B cell (primary cell): ENCODE measurements at places on chromosomes 2 and 18.

DNA sequence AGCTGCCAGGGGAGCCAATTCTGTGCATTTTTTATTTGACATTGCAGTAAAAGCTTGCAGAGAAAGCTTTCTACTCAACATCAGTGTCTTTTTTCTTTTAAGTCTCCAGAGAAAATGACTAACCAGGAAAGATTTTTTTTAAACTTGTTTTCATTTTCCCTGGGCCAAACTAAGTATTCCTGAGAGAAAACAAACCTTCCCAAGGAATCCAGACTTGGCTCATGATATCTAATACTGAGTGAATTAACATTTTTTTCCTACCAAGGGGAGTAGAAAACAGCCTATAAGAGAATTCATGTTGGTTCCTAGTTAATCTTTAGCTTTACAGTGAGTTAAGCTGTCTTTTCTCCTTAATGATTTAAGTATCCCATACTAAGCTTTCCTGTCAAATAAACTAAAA, 46.7 kb downstream of the DAPL1 start:
- DNase-seq, result no peak

DNA sequence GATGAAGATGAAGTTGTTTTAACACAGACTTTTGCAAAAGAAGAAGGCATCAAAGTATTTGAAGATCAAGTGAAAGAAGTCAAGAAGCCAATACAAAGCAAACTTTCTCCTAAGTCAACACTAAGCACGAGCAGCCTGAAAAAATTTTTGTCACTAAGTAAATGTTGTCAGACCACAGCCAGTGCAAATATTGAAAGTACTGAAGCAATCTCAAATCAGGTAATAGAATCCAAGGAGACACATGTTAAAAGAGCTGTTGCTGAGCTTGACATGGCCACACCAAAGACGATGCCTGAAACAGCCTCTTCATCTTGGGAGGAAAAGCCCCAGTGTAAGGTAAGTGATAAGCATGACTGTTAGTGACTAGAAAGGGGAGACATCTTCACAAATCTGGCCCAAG, 75.1 kb downstream of the FSIP2 start:
- no peak for DNase-seq

DNA sequence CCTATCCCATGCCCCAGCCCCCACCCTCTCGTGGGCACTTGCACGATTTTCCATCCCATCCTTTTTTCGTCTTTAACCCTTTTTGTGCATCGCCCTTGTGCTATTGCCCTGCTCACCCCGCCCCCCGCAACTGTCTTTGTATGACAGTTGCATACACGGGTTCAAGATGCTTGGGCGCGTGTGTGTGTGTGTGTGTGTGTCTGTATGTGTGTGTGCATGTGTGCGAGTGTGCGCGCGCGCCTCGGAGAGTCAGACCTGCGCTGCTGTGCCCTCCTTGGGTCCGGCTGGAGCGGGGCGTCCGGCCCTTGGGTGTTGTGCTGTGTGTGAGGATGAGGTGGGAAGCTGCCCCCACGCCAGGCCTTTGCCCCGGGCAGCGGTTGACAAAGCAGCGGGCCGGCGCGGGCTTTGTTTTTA, 230.7 kb downstream of the HAUS1 start:
- no peak for DNase-seq

- peak; percentile 91 for DNase-seq
These were observed 55.1 kb upstream of the MAP4K3 start for GRCh38 chr2:39492095-39492590.

DNA sequence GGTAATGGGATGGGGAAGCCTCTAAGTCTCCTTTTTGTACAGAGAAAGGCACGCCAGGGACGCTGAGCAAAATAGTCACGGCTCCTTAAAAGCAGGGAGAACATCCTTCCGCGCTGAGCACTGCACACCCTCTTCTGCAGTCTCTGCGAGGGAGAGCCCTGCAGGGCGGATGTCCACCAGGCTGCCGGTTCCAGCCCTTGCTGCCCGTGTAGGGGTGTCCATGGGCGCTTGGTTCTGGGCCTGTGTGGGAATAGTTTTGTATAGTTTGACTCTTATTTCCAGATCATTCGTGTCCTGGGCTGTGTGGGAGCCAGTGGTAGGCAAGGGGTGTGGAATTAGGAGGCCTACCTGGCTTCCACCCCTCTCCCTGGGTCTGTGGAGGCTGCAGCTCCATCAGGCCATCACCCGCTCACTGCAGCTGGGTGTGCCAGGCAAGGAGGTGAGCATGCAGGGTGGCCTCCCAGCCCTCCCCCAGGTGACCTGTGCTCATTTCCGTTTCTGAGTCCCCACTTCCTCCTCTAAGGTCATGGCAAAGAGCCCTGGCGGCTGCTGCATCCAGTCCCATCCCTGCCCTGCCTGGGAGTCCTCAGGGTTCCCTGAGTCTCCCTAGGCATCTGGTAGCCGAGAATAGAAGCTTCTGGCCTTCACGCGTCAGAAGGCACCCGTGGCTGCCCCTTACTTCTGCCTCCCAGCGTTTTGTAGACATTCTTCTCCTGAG, 202.6 kb downstream of the LDLRAD4 start:
- no peak for DNase-seq

DNA sequence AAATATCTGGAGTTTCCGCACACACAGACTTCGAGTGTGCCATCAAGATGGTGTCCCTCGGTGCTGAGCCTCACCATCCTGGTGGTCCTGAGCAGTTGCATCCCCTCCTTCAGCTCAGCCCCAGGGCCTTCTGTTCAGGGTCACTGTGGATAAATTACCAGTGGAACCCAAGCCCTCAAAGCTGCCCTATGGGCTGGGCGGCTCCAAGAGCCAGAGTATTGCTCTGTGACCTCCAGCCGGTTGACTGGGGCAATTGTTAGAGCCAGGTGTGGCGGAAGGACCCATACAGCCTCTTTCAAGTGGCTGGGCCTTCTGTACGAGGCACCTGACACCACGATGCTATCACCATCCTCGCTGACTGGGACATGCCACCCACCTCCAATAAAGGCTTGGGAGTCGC, 215.5 kb downstream of the GBX2 start:
- no peak for DNase-seq

DNA sequence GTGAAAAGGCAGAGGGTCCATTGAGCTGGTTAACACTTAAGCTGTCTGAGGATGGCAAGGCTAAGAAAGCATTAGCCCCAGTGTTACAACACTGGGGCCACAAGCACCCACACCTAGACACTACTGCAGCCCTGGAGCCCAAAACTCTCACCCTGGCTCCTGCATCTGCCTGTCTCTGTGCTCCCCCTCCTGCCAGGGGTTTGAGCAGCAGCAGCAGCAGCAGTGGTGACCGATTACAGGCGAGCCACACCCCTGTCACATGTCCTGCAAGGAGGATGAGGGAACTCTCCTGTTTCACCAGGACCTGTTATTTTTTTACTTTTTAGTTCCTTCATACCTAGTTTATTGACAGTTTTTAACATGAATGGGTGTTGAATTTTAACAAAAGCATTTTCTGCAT, 326.7 kb upstream of the MAP2 start:
- no peak for DNase-seq

DNA sequence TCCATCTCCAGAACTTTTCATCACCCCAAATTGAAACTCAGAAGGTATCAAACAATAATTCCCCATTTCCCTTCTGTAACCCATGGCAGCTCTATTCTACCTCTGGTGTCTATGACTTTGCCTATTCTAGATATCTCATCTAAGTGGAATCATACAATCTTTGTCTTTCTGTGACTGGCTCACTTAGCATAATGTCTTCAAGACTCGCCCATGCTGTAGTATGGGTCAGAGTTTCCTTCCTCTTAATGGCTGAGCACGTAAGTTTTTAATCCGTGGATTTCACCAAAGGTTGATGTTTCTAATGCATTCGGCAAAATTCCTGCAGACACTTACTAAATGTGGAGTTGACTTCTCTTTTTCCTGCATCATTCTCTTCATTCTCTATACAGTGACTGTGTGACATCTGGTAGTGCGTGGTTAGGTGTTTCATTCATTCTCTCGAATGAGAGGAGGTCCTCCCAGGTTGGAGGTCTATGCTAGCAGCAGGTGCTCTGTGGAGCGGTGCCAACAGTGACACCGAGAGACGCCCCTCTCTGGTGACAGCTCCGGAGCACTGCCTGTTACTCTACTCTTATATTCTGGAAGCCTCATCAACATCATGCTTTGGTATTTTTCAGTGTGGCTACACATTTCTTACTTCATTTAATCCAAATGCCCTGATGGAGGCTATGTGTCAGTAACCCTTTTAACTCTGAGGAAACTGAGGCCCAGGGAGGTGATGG, 50.1 kb downstream of the ATOH8 start:
- DNase-seq, result no peak

- DNase-seq, result peak; percentile 44
These were observed 49.8 kb downstream of the FBLN7 start for GRCh38 chr2:112187805-112188596.

DNA sequence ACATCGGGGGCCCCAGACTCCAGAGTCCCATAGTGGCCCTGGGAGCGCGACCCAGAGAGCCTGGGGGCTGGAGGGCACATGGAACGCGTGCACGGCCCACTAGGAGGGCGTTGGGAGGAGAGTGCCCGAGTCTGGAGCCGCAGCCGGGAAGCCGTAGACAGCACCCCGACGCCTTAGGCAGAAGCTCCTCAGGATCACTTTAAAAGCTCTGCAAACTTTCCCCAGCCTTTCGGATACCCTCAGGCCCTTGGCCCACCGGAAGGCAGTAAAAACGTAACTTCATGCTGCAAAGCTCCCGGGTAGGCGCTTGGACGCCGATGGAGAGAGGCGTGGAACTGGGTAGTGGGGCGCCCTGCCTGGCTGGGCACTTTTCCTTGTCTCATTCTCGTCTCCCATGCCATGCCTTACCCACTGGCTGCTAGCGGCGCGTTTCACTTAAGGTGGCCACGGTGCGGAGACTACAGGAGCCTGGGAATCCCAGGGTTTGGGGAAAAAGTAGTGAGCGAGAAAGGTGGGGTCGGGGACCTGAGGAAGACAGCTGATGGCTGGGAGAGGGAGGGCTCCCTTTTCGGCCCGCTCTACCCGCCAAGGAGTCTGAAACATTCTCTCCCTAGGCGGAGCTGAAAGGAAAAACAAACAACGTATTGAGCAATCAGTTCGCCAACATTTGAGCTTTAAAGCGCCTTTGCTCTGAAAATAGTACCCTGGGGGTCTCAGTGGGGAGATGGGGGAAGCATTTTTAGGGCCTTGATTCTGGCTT, 141.8 kb downstream of the MEIS1 start:
- DNase-seq, result peak; percentile 27

- no peak for DNase-seq
These were observed 35.0 kb downstream of the TTC32 start for GRCh38 chr2:19866771-19867170.

- no peak for DNase-seq
These were observed 5.7 kb downstream of the CHPF start for GRCh38 chr2:219537657-219538488.

DNA sequence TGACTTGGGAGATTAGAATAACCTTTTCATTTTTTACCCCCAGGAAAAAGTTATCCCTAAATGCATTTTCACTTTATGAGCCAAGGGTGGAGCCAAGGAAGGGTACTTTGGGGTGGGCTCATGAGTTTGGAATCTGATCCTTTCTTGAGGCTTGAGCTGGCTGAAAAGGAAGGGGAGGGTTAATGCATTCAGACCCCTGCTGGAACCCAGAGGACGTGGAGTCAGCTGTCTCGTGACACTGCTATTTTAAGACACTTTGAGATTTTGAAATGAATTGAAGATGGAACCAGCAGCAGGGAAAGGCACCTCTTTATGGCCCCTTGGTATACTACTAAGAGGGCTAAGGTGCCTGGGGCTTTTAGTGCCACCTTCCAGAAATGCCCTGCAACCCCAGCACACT, 90.4 kb downstream of the MARCHF4 start:
- no peak for DNase-seq

DNA sequence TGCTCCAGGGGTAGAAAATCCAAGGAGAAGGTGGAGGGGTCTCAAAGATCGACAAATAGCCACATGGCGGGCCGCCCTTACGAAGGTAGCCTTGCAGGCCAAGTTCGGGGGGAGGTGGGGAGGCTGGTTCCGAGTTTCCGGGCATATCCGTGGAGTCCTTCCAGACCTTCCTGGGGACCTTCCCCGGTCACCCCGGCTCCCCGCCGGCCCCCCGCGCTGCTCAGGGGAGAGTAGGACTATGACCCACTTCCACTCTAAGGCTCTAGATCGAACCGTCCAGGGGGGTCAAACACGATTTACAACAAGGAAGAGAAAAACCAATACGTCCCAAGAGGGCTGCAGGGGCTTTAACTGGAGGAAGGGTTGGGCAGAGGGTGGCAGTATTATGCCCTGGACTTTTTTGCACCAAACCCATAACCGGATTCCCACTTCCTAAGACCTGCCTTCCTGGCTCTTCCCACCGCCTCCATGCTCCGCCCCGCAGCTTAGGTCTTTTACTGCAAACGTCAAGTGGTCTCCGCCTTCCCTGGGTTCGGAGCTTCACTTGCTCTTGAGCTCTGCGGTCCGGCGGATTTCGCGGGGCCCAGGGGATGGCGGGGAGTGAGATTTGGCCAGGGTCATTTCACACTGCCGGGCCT, 779 bp upstream of the LYPD6 start:
- peak; percentile 14 for DNase-seq

- DNase-seq, result no peak
These were observed 31.9 kb upstream of the EFR3B start for GRCh38 chr2:25009954-25010353.

GRCh38 chr2:227576812-227577211, 21.9 kb upstream of the SCYGR2 start:
- DNase-seq, result no peak

DNA sequence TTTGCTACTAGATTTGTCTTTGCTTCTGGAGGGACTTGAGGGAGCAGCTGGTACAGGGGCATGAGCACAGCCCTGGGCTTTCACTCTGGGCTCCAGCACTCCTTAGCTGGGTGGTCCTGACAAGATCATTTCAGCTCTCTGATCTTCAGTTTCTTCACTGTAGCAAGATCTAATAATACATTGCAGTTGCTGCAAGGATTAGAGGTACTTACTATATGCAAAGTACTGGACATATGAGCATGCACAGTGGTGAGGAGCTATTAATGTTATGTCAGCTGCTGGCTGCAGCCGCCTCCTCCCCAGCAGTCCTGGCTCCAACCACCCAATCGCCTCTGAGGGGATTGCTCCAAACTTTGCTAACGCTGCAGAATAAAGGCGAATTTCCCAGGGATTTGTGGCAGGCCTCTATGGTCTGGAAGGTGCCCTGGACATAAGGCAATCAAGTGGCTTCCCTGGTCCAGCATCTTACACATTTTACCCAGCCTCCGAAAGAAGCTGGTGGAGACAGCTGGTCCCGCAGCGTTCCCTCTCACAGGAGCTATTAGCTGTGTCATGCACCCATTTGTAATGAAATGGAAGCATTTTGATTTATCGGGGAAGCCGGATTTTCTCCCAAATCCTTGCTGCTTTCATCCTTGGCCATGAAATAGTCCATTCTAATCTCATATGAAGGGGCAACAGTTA, 96.7 kb downstream of the RHOB start:
- no peak for DNase-seq

DNA sequence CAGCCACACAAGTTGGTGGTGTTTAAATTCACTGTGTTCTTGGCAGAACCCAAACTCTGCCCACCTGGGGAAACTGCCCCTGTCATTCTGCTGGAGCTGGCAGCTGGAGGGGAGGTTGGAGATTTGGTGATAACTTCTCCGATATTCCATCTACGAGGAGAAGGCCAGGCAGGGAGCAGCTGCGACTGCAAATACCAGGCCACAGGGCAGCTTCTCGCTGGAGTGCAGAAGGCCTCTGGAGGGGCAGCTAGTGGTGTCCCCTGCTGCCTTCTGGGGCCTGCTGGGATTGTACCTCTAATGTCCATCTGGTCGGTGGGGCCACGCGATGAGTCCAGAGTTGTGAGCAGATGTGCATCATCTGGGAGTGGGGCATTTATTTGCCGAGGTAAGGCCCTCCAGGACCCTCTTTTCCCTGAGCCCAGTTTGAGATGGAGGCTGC, 98.9 kb downstream of the ACKR3 start:
- DNase-seq, result no peak

- no peak for DNase-seq
These were observed 2.8 kb downstream of the KHK start for GRCh38 chr2:27089111-27089954.
